HCEC 1CT (cell line): ENCODE measurements at places on chromosomes 3 and 15.
A peak's percentile ranks its signal among the peaks of the same experiment; 100 is the strongest.

GRCh38 chr15:39908186-39908585 lies 11.9 kb downstream of the GPR176 start:
- peak; percentile 95 for DNase-seq

GRCh38 chr3:139686624-139687023 lies 8.9 kb upstream of the NMNAT3 start:
- no peak for DNase-seq

DNA sequence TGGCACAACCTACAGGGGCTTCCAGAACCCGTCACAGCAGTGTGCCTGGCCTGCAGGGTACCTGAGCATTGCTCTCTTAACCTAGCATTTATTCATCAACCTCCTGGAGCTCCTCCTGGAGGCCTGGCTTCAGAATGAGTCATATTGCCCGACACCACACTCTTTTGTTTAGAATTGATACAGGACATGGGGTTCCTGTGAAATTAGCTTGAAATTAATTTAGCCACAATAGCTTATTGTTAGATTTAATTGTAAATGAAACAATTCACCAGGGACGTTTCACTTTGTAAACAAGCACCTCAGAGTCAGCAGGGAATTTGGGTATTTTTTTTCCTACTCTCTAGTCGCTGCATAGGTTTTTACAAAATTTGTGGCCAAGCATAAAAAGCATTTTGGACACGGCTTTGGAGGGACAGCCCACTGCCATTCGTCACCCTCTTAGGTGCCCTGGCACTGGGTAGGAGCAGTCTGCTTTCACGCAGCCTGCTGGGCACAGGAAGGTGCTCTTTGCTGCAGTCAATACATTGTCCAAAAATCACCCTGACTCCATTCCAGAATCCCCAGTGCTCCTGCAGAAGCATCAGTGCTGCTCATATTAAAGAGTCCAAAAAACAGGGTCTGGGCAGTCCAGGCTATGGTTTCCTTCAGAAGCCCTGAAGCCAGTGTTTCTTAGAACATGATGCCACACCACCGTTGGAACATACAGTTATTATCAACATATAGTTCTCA lies 60.8 kb upstream of the MEF2A start:
- DNase-seq, result peak; percentile 24

GRCh38 chr15:41811432-41812195 lies 16.3 kb upstream of the JMJD7 start:
- DNase-seq, result peak; percentile 77

- DNase-seq, result peak; percentile 99
Observed at GRCh38 chr3:109927161-109927560, 589.8 kb upstream of the DPPA4 start.
